ENCODE measurements at places on chromosomes 6 and 20.

- DNase-seq: no peak
Measured at GRCh38 chr6:150185732-150186117, 42.9 kb downstream of the PPP1R14C start.

- DNase-seq: no peak
Measured at GRCh38 chr6:27073441-27073840, 174.1 kb upstream of the PRSS16 start.

- DNase-seq: no peak
Measured at GRCh38 chr20:36861875-36862801, 13.8 kb upstream of the TLDC2 start.

DNA sequence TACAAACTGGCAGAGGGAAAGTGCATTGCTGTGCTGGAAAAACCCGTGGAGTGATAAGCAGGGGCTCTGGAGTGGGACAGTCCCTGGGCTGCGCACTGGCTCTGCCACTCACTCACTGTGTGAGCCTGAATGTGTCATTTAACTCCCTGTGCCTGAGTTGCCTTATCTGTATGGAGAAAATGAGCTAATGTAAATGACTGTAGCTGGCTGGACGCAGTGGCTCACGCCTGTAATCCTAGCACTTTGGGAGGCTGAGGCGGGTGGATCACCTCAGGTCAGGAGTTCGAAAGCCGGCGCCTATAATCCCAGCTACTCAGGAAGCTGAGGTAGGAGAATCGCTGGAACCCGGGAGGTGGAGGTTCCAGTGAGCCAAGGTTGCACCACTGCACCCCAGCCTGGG lies 18.4 kb upstream of the RPN2 start:
- no peak for DNase-seq

GRCh38 chr6:156797901-156798735 lies 20.9 kb downstream of the ARID1B start:
- DNase-seq: no peak

All from stimulated activated CD4-positive, alpha-beta T cell treated with anti-CD3 and anti-CD28 coated beads, Interleukin-12 subunit alpha, Interleukin-12 subunit beta, amount 100 ng/mL, for 48 hours (primary cell).